H1 (cell line): ENCODE measurements at places on chromosomes 2 and 18.

- no peak for DNase-seq
Measured at GRCh38 chr18:22932885-22933205, 283 bp upstream of the RBBP8 start.

- no peak for DNase-seq
Measured at GRCh38 chr2:191983186-191983585, 136.3 kb upstream of the CAVIN2 start.

- DNase-seq = no peak
Measured at GRCh38 chr2:86249176-86249575, 49.9 kb downstream of the MRPL35 start.

- DNase-seq = no peak
Measured at GRCh38 chr2:122843503-122843902, 1088.1 kb downstream of the TSN start.

- peak; percentile 46 for DNase-seq
Measured at GRCh38 chr2:133674433-133675331, 106.4 kb upstream of the NCKAP5 start.

DNA sequence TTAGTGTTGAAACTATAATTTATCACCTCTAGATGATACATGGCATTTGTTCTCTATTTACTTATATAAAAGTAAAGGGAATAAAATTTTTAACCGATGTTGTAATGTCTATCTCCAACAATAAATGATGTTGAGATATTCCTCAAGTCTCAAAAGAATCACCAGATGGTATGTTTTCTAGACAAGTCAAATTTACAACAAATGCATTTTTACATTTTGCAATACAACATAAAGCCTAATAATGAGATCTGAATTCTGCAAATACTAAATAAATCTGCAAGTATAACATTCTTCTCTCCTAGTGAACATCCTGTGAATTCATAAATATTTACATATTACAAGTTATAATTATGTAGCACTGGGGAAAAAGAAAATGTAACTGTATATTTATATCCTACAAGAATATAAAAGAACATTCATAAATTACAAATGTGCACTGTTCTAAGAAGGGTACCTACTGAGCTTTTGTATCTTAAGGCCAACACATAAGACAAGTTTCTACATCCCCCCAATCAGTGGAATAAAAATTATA, 1504.4 kb upstream of the ZEB2 start:
- no peak for DNase-seq

DNA sequence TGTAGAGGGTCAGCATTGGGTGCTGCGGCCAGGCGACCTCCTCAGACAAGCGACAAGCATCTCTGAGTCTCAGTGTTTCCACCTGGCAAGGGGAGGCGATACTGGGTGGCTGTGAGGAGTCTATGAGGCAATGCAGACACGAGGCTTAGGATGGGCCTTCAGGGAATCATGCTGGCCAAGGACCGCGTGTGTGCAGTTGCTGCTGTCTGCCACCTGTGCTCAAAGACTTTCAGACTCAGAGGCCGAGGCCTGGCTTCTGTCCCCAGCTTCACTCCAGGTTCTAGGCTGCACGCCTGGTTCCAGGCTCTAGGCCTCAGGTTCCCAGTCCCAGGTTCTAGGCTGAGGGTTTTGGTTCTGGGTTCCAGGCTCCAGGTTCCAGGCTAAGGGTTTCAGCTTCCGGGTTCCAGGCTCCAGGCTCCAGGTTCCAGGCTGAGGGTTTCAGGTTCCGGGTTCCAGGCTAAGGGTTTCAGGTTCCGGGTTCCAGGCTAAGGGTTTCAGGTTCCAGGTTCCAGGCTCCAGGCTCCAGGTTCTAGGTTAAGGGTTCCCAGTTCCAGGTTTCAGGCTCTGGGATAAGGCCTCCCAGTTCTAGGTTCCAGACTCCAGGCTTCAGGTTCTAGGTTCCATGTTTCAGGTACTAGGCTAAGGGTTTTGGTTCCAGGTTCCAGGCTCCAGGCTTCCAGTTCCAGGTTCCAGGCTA, 14.8 kb downstream of the LRRFIP1 start:
- DNase-seq = no peak

GRCh38 chr18:56188529-56189275, 449.7 kb downstream of the TXNL1 start:
- DNase-seq = no peak

DNA sequence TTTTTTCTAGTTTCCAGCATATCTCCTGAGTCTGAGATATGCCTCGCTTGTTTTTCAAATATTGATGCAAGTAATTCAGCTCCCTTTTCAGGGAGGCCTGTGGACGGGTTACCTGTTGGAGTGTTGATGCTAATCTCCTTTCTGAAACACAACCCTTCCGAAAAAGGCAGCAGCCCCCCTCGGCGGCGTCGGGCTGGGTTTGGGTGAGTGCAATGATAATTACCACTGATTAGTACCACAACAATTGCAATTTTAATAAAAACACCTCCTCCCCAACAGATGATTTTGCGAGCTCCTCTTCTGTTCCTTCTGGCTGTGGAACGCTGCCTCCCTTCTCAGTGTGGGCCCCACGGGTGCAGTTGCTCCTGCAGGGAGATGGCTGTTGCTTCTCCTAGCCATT, 66.3 kb downstream of the PTGR3 start:
- DNase-seq = no peak

- DNase-seq = no peak
Measured at GRCh38 chr2:10497797-10498251, 49.7 kb upstream of the ODC1 start.

DNA sequence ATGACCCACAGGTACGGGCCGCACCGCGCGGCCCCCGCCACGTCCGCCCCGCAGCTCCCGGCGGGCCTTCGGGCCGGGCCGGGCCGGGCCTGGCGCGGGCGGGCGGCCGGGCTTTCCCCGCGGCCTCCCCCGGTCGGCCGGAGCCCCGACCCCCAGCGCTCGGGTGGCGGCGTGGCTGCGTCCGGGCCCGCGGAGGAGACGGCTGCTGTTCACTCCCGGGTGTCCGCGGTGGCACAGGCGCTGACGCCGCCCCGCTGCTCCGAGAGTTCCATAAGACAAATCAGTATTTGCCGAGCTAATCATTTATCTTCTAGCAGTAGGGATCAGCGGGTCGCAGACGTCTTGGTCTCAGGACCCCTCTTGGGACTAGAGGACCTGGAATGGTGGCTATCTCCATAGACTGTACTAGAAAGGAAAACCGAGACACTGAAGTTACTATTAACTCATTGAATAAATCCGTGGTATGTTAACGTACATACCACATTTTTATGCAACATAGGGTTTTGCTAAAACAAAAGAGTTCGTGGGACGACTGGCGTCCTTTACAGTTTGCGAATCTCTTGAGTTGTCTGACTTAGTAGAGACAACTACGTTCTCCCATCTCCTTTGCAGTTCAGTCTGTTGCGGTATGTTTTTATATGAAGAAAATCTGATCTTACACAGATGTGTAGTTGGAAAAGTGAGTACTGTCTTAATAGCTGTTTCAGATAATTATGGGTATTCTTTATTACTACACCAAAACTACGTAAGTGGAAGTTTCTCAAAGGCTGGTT, 500 bp downstream of the LIMS1 start:
- DNase-seq = no peak

DNA sequence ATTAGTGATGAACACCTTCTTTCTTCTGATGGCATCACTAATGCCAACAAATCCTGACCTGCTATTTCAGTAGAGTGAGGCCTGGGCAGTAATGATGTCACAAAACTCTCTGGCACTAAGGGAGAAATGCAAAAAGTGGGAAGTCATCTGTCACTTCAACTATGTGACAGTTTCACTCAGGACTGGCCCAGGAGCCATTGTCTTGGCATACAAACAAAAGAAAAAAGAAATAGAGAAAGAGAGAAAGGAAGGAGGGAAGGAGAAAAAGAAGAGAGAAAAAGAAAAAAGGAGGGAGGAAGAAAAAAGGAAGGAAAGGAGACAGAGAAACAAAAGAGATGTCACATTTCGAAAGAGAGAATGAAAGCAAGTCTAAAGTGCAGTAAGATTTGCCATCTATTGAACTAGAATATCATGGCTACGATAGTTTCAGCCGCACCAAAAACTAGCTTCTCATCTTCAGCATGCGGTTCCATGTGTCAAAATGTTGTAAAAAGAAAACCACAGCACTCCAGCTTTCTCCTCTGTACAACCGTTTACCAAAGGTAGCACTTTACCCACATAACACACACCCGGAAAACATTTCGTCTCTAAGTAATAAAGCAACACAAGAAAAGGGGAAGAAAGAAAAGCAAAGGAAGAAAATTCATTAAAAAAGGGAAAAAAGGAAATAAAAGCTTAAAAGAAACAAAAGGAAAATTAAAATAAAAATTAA, 50.1 kb downstream of the CD226 start:
- DNase-seq = no peak

DNA sequence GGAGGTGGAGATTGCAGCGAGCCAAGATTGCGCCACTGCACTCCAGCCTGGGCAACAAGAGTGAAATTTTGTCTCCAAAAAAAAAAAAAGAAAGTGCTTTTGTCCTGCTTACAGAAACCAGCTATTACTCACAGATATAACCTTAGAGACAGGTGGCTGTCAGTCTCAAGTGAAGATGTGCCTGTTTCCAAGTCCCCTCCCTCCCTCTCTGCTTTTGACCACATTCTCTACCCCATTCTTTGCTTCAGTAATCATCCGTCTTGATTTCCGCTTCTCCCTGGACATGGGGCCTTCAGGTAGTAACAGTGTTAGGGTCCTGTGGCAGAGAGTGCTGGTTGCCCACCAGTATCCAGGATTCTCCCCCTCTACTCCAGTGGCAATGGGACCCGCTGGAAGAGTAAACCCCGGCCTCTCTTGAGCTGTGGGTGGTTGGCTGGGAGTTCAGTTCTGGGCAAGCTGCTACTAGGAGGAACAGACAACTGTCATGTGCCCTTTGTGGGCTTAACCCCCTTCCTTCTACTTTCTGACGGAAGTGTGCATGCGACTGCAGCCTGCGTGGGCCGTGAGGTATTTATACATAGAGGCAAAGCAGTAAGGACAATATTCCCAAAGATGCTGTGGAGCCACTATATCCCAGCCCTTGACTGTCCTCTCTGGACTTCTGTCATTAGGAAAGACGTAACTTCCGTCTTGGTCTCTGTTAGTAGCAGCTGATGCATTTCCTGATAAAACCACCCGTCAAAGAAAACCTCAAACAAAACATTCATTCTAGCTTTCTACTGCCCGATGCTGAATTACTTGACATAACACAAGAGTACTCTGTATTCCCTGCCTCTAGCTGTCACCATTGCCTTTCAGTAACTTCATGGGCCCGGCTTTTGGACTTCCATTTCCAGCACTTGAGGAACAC, 17.8 kb downstream of the PDCL3 start:
- DNase-seq = no peak

DNA sequence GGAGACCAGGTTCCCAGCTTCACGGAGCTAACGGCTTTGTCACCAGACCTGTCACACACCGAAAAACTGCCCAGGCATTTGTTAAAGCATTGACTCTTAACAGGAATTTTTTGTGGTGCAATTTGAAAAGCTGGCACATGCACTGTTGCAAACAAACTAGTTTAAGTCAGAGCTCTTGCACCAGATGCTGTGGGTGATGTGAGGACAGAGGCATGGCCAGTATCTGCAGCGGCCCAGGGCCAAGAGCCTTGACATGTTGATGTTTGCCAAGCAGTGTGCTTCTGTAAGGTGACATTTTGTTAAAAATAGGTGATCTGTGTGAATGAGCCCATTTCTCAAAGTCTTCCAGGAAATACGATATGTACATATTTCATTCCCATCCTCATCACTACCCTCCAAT, 142.5 kb downstream of the MTCL1 start:
- DNase-seq = no peak

- DNase-seq = no peak
Measured at GRCh38 chr2:229199267-229199666, 71.8 kb downstream of the PID1 start.

DNA sequence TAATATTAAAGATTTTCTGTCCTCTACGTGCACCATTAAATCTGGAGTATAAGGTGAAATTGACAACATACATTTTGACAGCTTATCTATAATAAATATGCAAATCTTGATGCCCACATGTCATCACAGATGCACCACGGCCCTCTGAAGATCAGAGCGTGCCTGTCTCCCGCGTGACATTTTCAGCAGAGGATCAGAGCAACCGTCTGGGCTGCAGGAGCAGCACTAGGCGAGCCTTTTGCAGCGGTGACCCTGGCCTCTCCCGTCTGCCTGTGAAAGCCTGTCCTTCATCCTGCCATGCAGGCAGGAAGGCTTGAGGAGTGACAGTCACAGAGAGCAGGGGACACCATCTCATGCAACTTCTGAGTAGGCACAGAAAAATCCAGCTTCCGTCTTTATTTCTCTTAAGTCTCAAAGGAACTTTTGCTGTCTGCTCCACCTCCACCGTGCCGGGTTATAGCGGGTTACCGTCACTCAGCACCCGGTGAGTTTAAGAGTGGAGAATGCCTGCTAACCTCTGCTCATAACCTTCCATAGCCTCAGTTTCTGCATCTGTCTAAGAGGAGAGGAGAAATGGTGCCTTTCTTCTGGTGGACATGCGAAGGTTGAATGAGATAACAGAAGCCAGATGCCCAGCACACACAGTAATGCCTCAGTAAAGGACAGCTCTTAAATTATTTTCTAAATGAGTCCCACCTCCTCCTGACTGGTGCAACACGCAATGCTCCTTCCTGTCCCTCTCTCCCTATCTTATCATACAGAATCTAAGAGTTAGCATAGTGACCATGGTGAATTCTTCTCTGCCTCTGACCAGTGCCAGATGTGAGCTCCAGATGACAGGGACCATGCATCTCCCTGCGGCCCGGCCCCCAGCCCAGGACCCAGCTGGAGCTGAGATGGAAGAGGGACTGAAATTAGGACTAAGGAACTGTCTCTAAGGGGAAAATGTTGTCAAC, 43.8 kb downstream of the CELF4 start:
- no peak for DNase-seq

DNA sequence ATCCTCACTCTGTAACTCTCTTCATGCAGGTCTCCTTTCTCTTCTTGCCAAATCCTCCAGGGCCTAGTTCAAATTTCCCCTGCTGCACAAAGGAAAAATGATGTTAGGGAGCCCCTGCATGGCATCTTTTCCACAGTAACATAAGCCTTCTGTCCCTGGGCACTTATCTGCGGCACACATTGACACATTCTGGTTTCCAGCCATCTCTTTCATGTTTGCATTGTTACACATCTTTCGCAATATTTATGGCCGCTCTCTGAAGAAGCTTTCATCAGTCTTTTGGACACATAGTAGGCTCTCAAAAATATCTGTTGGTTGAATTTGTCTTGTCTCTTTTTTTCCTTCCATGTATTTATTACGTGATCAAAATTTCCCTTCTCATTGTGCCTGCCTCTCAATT, 1806.1 kb upstream of the PIK3C3 start:
- DNase-seq = no peak

DNA sequence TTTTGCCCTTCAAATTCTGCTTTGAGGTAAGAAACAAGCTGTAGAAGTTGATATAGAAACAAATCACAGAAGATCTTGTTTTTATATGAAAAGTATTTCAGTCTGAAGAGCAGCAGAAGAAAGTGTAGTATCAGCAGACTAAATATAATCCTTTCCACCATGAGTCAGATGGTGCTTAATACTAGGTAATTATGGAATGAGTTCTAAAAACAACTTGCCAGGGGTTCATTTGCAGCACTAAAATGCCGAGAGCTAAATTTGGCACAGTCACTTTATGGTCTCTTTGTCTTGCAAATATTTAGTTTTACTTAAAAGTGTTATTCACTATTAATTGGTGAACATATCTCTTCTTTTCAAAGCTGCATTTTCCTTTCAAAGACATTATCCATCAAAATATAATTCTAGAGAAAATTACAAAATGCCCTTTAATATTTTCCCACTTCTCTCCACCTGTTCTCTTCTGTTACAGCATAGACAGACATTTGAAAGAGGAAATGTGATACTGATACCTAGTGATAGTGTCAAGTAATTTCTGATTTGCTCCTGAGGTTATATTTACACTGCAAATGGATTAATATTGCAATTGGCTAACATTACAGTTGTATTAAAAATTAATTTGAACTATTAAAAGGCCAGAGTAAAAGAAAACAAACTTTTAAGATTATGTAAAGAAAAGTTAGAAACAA, 5.3 kb downstream of the MYL1 start:
- DNase-seq = no peak
